ENCODE measurements at places on chromosomes 11 and 22.

DNA sequence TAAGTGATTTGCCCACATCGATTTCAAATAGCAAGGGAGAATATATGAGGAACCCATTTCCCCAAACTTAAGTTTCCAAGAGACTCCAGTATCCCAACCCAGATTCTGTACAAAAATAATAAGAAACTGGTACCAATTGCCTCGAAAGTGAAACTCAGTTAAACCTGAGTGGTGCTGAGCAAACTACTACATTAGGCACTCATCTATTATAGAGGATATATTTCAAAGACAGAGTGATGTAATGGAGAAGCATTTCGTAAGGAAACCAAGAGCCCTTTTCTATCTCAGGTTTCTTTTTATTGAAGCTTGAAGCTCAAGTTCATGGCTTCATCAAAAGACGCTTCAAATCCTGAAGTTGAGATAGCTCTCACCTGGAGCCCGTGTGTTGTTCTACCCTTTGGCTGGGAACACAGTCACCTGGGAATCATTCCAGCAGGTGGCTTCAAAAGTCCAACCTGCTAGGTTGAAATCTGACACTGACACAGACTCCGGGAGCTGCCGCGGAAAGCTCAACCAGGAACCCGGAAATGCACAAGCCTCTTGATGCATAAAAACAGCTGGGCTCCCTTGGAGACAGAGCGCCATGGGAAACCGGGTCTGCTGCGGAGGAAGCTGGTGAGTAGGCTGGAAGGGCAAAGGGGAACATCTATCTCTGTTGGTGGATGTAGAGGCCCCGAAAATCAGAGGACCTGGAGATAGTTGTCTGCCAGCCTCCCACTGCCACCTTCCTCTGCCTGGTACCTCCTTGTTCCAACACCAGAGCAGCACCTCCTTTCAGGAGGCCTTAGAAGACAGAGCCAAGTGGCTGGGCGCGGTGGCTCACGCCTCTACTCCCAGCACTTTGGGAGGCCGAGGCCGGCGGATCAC lies at the start of gene C11orf52:
TSS of gene C11orf52 (plus strand) at position 524 of the 867 bp plus-strand sequence. CDS start at position 584, 60 bp downstream.
- DNase-seq, result peak; percentile 94

DNA sequence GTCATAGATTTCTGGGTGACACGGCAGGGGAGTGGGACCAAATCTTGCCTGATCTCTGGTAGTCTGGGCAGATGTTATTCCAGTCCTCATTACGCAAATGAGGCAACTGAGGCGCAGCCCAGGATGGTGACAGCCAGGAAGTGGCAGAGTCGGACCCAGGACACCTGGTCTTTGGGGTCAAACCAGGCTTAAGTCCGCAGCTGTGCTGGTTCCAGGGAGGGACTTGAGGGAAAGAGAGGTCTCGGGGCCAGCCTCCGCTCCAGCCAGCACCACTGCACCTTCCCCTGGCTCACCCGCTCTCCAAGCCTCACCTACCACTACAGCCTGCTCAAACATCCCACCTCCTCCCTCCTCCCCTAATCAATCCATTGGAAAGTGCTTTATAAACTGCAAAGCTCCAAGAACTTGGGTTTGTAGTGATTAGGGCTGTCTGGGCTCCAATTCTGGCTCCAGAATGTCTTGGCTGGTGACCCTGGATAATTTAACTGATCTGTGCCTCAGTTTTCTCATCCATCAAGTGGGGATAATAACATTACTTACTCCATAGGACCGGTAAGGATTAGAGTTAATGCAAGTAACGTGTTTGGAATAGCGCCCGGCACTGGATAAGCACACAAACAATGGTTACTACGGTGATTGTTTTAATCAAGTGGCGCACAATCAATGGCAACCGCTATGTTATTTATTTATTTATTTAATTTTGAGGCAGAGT lies 526 bp upstream of the PNPLA5 start:
- DNase-seq, result no peak

DNA sequence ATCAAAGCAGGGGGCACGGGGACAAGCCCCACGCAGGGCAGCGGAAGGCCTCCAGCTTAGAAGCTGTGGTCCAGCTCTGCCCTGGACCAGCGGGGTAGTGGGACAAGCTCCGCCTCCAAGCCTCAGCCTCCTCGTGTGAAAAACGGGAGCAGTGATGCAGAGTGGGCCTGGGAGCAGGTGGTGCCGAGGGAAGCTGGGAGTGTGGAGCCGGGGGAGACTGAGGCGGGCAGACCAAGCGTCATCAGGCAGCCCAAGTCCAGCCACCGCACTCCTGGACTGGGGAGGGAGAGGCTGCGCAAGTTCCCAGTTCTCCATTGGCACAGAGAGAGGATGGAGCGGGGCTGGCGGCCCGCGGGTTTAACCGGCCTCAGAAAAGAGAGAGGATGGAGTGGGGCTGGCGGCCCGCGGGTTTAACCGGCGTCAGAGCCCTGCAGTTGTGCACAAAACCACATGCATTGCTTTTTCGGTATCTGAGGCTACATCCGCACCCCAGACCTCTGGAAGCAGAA lies 68.1 kb upstream of the PHF21B start:
- no peak for DNase-seq

DNA sequence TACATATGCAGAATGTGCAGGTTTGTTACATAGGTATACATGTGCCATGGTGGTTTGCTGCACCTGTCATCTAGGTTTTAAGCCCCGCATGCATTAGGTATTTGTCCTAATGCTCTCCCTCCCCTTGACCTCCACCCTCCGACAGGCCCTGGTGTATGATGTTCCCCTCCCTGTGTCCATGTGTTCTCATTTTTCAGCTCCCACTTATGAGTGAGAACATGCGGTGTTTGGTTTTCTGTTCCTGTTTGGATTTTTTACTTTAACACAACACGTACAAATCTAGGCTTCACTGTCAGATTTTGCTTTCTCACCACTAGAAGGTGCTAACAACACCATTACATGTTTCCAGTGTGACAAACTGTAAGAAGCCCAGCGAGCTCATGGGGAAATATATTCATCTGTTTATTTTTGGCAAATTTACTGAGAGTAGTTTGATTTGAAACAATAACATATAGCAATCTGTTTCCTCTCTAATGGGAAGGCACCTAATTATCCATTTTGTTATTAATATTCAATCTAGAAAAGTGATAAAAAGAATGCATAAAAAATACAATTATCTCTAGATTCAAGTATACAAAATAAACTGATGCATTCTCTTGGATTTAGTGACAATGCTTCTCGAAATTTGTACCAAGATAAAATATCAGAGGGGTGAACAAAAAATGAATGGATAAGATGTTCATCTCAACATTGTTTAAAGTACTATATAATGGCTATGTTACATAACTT lies 23.2 kb upstream of the BIRC3 start:
- no peak for DNase-seq

DNA sequence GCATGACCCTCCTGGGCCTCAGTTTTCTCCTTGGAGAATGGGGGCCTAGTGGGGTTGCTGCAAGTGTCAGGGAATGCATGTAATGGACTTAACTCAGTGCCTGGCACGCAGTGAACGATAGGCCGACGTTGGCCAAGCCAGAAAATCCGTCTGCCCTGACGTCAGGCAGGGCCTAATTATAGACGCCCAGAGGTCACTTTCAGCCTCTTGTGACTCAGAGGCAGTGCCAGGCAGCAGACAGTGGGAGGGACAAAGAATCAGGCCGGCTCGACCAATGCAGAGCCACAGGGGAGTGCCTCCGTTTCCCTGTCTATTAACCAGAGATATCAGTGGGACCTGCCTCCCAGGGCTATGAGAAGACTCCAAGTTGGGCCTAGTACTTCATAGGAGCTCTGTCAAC lies 115.0 kb downstream of the MN1 start:
- no peak for DNase-seq

GRCh38 chr11:96341211-96342013 lies 1.6 kb downstream of the MAML2 start:
- DNase-seq, result no peak

GRCh38 chr11:111435046-111435698 lies 56.1 kb upstream of the POU2AF1 start:
- DNase-seq, result peak; percentile 69

- DNase-seq, result no peak
Observed at GRCh38 chr22:27808451-27809225, 7.1 kb upstream of the MN1 start.

GRCh38 chr22:21951931-21952465 lies 650 bp downstream of the PPM1F start:
- no peak for DNase-seq

- no peak for DNase-seq
Observed at GRCh38 chr11:107050121-107050520, 31.8 kb upstream of the GUCY1A2 start.

DNA sequence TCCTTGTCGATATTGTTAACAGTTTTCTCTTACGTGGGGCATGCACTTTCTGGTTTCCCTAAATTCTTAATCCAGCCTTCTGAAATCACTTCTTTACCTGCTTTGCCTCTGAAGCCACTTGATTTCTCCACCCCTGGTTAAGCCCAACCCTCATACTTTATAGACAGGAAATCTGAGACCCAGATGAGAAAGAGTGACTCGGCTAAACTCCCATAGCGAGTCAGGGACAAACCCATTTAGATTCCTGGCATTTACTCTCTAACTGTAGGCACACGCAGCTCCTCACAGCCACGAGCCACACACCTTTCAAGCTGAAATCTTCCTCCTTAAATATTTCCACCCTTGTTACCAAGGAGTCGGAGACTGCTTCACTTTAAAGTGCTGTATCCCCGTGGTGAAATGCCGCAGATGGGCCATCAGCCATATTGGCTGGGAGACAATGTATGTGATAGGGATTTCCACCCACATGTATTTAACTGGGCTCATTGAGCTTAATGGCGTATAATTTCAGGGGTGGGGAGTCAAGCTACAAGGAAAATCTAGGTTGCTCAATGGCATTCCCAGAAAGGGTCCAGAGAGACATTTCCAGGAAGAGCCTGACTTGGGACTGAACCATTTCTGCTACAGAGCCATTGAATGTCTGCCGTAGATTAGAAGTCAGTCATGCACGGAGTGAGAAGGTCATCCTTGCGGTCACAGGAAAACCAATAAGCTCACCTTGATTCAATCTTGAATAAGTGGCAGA lies 49.9 kb upstream of the GRK3 start:
- DNase-seq, result no peak

- no peak for DNase-seq
Observed at GRCh38 chr22:17434856-17435255, 65.6 kb downstream of the CECR2 start.

DNA sequence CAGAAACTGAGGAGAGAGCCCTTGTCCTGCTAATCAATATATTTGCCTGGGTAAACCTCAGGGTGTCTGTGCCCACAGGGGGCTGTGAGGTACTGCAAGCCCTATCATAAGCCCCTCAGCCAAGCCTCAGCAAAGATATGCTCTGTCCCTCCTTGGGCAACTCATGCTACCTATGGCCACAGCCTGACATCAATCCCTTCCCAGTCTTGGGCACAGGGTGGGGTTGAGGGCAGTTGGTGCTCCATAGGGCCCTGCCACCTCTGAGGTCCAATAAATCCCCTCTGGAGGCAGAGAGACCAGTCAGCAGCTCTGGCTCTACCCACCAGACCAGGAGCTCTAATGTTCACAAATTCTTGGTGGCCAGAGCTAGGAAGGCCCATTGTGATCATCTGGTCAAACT lies 23.8 kb downstream of the TPBGL start:
- DNase-seq, result no peak

- DNase-seq, result no peak
Observed at GRCh38 chr11:114170226-114170625, 110.7 kb downstream of the ZBTB16 start.

DNA sequence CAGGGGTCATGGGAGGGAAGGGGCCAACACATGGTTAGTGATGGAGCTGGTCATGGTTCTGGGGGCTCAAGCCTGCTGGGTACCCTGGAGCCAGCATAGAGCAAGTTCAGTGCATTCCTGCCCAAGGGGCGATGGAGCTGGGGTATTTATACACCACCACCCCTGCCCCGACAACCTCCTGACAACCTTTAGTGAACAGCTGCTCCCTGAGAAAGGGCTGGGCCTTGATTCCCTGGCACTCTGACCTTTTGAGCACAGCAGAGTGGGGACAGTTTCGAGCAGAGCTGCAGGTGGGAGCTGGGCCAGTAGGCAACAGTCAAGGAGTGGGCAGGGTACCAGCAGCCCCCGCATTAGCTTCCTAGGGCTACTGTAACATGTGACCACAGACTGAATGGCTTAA lies 6.0 kb downstream of the PARVG start:
- no peak for DNase-seq

- no peak for DNase-seq
Observed at GRCh38 chr22:39173050-39173706, 20.7 kb upstream of the CBX7 start.

DNA sequence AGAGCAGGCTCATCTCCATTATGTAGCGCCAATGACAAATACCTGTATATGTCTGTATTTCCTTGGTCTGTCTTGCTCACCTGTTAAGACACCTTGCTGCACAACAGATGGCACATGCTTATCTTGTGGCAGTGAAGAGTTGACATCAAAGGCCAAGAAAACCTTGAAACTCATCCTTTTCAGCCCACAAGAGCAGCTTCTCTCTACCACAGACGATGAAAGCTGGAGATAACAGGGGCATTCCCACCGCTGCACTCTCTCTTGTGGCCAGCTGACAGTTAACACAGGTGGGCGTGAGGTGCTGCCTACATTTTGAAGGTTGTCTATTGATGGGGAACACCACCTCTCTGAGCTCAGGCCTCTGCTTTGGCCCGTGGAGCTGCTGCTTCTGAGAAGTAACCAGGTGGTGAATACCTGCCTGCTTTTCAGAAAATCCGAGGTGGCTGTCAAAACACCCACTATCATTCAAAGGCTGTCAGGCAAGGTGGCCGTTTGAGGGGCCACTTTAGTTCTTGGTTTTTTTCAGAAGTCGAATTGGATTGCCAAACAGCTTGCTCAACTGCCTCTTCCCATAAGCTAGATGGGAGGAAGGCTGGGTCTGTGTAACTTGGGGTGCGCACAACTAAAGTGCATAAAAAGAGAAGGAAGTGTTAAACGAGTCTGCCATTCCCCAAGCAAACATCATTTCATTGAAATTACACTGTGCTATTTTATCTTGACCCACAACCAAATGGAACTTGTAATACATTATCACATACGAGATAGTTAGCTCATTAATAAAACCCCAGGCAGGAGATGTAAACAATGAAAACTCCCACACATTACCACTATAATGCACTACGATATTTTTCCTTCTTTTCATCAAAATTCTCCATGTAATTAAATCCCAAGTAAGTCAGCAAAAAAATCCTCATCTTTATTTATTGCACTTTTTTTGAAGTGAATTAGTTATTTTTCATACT lies 87.1 kb upstream of the RAG2 start:
- no peak for DNase-seq

- no peak for DNase-seq
Observed at GRCh38 chr22:44540756-44541670, 43.0 kb upstream of the RTL6 start.

- no peak for DNase-seq
Observed at GRCh38 chr11:79852176-79852575, 411.3 kb upstream of the TENM4 start.

Measured in NCI-H1105 treated with DMSO at 0.1 percent for 48 hours (cell line).